Effector memory CD4-positive, alpha-beta T cell (primary cell): ENCODE measurements at places on chromosomes 12 and 14.

DNA sequence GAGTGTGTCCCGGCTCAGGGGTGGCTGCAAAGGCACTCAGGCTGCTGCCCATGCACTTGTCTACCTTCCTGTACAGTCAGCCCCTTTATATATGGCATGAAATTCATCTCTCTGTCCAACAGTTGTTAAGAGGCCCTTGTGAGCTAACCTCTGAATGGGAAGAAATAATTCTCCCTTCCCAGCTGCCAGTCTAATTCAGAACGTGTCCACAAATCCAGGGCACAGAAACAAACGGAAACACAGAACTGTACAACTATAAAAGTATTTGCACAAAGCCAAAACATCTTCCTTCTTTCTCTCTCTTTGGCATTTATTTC lies 849 bp downstream of the KRT5 start:
- DNase-seq: no peak

DNA sequence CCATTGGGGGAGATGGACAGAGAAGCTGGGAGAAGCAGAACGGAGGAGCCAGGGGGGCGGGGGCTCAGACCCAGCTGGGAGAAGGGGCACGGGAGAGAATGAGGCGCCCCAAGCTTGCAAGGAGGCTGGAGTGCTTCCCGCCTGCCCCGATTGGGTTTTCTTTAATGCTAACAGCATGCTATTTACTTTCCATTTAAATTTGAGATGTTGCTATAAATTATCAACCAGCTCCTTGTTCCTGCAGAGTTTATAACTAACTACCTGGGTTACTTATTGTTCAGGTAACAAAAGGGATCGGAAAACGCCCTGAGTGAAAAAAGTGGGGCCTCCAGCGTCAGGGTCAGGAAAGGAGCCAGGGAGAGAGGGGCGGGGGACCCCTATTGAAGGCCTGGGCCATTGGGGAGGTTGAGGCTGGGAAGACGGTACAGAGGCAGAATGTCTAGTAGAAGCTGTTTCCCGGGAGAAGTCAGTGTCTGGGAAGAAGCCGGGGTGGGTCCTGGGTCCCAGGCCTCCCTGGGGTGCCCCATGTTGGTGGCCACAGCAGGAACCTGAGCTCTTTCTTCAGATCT lies 2.5 kb downstream of the HNF1A start:
- DNase-seq: no peak

- DNase-seq: no peak
Observed at GRCh38 chr12:79252358-79253075, 387.9 kb downstream of the SYT1 start.

DNA sequence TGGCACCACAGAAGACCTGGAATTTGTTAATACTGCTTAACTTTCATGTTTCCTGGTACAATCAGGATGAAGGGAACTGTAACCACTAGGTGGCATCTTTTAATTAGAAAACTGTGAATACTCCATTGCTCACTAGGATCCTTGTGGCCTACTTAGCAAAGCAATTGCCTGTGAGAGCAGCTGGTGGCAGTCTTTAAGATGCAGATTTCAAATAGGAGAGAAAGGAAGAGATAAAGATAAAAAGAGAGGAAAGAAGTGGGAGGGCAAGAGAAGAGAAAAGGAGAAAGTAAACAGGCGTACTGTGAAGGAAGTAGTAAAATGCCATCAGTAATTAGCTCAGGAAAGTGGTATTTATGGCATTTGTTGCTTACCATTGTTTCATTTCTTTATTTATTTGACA lies 114.5 kb downstream of the RAD51B start:
- DNase-seq: no peak

GRCh38 chr14:105137481-105138020 lies 31.0 kb downstream of the JAG2 start:
- DNase-seq: no peak

- no peak for DNase-seq
Observed at GRCh38 chr14:51545396-51545795, 106.3 kb upstream of the FRMD6 start.

GRCh38 chr12:6533653-6533922 lies 729 bp upstream of the GAPDH start:
- DNase-seq: no peak

GRCh38 chr12:25276199-25276937 lies 25.6 kb upstream of the KRAS start:
- DNase-seq: no peak

DNA sequence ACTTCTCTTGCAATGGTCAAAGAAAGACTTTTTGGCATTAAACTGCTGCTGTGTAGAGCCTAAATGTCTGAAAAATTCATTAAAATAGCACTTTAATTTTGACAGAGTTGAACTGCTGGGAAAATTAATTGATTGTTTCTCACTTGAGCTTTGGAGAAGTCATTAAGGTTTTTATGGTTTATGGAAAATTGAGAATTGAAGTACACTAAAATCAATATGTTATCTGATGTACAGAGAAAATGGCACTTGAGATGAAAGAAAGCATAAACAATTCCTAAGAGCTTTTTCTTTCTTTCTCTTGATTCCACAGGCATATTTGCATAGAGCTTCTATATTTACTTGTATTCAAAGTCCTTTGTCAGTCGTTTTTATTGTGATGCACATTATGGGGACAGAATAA lies 188.5 kb upstream of the CAND1 start:
- no peak for DNase-seq

- no peak for DNase-seq
Observed at GRCh38 chr12:19110221-19110940, 19.2 kb upstream of the PLEKHA5 start.

DNA sequence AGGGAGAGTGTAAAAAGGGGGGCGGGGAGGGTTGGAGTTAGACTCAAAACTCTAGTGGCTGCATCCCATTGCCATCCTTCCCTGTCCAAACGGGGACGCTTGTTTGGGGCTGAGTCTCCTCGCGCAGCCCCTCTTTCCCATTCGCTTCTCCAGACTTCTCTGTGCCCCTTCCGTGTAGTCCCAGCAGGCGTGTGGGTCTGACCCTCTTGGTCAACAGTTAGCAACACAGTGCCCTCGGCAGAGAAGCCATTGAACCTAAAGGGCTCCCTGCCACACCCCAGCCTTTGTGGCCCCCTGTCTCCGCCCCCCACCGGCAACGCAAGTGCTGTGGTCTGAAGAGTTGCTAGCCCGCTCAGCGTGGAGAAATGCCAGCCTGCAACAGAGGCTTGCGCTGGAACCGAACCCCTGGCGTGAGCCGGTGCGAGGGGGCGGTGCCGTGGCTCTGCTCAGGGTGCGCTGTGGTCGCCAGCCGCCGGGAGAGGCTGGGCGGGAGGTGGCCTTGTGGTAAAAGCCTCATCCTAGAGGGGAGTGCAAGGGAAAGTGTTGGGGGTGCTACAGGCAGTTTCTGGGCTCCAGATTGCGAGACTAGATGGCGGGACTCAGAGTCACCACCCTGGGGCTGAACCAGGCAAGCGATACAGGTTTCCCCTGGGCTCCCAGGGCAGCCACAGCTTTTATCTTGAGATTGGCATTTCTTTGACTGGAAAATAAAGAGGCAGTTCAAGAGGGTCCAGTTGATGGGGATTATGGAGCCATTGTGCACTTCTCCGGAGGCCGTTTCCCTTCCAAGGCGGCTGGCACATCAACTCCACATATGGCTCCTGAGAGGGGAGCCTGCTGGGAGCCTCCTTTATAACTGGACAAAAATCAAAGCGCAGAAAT lies 2.1 kb downstream of the PLXNC1 start:
- peak; percentile 7 for DNase-seq

- DNase-seq: no peak
Observed at GRCh38 chr12:120076651-120077050, 39.9 kb downstream of the RAB35 start.

GRCh38 chr12:42789808-42790760 lies 200.5 kb upstream of the PRICKLE1 start:
- DNase-seq: no peak

GRCh38 chr14:61196034-61196433 lies 85.1 kb downstream of the TMEM30B start:
- no peak for DNase-seq

DNA sequence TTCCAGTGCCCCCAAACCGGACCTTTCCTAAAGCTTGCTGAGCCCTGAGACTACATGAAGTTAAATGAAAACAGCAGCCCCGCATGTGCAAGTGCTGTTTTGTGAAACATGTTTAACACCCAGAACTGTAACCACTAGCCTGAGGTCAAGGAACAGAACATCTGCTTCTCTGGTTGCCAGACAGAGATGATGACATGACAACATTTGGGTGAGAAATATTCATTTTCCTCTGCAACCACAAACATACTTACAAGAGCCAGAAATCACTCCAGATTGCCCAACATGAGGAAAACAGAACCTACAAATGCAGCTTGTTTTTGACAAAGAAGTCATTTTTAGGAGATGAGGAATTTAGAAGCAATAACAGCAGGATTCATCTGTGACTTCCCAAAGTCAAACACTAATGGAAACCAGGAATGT lies 110.4 kb downstream of the BCAT1 start:
- DNase-seq: no peak

- no peak for DNase-seq
Observed at GRCh38 chr12:132329036-132329719, at the start of gene GALNT9. TSS of gene GALNT9 (minus strand) at chr12:132329589. CDS start at chr12:132329203, 386 bp downstream.

DNA sequence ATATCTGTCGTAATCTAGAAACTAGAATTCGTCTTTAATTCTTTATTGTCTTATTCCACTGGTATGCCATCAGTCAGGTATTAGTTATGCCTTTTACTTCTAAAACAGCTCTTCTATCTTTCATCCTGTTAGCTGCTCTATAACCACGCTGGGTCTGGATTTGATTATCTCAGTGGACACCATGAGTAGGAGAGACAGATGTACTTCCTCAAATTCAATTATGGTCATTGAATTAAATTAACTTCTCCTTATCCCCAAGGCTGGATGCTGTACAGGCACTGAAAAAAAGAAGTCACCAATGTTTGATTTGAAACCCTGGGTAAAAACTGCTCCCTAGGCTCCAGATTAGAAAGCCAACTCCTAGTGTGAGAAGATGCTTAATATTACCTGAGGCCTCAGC lies 107.3 kb downstream of the PIK3C2G start:
- no peak for DNase-seq

DNA sequence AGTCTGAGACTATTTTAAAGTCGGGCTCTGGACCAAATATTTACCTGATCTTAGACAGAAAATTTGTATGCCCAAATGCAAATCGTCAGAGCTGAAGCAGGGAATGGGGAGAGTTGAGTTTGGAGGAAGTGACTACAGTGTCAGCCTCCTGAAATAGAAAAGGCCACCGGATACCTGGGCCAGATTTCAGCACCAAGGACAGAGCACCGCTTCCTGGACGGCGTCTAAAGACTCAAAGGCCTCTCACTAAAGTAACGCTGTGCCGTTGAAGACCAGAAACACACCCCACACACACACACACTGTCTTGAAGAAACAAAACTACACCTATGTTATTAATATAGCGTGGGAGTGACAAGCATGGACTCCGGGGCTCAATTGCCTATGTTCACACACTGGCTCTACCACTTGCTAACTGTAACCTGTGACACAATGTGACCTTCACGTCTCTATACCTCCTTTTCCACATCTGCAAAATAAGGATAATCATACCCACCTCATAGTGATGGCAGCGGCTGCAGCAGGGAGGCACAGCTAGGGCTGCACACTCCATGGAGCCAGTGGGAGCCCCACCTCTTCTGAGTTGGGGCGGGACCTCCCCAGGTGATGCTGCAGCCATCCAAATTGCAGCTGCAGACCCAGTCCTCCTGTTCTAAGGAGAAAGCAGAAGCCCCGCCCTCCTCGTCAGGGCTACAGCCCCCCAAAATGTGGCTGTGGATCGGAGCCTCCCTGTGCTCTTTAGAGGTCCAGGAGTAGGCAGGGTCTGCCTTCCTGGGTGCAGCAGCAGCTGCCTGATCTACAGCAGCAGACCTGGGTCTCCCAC lies 35.6 kb downstream of the KRT76 start:
- DNase-seq: no peak

DNA sequence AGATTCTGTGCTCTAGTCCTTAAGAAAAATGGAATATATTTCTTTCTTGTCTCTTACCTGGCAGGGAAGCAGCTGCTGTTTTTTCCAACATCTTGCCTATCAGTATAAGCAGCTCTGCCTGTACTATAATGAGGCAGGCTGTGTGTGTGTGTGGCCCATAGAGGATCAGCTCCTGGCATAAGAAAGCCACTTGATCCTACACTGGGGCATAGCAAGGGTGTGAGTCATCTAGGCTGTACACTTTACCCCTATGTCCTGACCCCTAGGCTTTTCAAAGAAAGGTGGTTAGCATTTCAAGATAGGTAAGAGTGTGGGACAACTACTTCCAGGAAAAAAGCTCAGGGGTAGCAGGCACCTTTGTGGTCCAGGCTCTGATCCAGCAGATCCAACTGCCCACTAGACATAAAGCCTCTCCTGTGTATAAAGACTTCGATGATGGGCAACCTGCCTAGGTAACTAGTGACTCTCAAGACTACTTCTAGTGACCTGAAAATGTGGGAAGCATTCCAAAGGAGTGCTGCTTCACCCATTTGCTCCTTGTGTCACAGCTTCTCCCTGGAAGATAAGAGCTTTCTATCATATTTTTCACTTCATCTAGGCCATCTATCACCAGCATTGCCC lies 4.9 kb upstream of the SENP1 start:
- DNase-seq: no peak

DNA sequence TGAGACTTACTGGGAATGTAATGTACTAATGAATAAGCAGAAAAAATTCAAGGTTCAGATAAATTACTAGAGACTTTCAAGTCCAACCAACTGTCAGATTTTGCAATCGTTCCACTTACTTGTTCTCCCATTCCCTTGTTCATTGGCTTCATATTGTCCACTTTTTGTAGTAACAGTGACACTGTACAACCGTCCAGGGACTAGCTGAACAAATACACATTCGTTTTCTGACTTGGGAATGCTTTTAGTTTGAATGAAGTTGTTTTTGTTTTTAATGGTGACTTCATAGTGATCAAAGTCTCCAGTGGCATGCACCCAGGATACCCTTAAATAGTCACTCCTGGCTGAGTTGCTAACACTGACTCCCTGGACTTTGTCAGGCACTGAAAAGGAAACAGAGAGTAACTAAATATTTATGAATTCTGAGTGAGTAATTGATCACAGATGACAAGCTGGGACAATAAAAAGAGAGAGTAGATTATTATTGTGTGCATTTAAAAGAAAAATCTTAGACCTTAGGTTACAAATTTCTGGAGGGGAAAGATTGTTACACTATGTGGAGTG lies 65.4 kb downstream of the PTPRB start:
- no peak for DNase-seq

GRCh38 chr12:21827083-21827482 lies 52.6 kb upstream of the KCNJ8 start:
- no peak for DNase-seq

- DNase-seq: no peak
Observed at GRCh38 chr14:76603713-76604112, 157.6 kb upstream of the VASH1 start.

GRCh38 chr14:95523815-95524448 lies 7.5 kb upstream of the SYNE3 start:
- no peak for DNase-seq

DNA sequence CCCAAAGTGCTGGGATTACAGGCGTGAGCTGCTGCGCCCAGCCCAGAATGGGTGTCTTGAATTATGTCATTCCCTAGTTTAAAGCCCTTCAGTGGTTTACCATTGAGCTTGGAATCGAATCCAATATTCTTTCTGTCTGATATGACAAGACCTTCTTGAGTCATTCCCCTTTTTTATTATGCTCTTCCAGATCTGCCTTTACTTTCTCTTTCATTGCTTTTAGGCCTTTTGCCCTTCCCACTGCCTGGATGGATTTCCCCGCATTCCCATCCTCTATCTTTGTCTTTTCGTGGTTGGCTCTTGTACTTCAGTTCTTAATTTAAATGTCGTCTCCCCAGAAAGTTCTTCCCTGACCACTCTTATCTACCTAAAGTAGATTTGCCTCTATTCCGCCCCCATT lies 1.6 kb downstream of the TRAFD1 start:
- DNase-seq: no peak
